ENCODE measurements at places on chromosomes 12 and 14.

GRCh38 chr14:69853774-69854173 lies 25.4 kb upstream of the SMOC1 start:
- DNase-seq, result no peak

- DNase-seq, result no peak
These were observed 75.5 kb upstream of the GTF2A1 start for GRCh38 chr14:81295958-81296923.

DNA sequence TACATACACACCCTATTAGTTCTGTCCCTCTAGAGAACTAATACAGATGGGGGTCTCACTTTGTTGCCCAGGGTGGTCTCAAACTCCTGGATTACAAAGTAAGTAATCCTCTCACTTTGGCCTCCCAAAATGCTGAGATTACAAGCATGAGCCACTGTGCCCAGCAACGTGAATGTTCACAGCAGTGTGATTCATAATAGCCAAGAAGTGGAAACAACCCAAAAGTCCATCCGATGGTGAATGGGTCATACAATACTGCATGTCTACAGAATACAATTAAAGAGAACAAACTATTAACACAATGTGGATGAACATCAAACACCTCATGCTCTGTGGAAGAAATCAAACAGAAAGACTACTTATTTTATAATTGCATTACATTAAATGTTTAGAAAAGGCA lies 57.3 kb upstream of the SYNE2 start:
- DNase-seq, result no peak

- DNase-seq, result no peak
These were observed 606 bp downstream of the CINP start for GRCh38 chr14:102362084-102362483.

- DNase-seq, result no peak
These were observed 73.5 kb downstream of the RIN3 start for GRCh38 chr14:92586963-92587699.

DNA sequence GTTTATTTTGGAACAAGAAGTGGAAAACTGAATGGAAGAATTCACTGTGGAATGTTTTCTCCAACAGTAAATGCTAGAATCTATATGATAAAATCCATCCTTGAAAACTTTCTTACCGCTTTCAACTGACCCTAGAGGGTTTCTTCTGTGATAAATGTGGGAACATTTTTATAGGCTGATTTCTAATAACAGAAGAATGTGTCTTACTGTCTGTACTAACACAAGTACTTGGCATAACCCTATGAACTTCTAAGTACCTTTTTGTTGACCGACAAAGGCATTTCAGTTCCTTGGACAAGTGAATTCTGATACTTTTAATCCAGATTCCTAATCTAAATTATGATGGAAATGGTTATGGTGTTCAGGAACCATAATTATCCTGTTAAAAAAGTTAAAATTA lies 1109.7 kb upstream of the FLRT2 start:
- no peak for DNase-seq
